B cell (primary cell): ENCODE measurements at places on chromosomes 2 and 18. TPM values are rescaled to one million over a fixed set of nuclear protein-coding genes. Genes with fewer than 3 reads are reported as not detected.

CLIP4 gene
- total RNA-seq = 20.0 and 20.8 TPM in 2 replicates

DPP10 gene
- total RNA-seq = not detected in 2 replicates

DNA sequence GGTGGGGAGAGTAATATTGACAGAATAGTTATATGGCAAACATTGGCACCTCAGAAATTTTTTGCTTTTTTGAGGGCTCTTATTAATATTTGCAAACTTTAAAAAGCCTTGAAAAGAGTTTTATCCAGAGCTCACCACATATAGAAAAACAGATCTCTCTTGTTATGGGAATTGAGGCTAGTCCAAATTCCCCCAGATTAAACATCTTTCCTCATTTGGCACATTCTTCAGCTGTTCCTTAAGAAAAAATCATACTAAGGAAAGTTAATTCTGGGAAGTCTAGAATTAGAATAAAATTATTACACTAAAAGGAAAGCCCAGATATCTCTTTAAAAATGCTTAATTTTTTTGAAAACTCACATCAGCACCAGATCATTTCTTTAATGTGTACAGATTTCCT is 5.6 kb downstream of the TFPI start:
- no peak for DNase-seq

GRCh38 chr2:86211796-86212188 is 12.5 kb downstream of the MRPL35 start:
- no peak for DNase-seq

- no peak for DNase-seq
Observed at GRCh38 chr2:189862751-189863150, 78.5 kb downstream of the PMS1 start.

DNA sequence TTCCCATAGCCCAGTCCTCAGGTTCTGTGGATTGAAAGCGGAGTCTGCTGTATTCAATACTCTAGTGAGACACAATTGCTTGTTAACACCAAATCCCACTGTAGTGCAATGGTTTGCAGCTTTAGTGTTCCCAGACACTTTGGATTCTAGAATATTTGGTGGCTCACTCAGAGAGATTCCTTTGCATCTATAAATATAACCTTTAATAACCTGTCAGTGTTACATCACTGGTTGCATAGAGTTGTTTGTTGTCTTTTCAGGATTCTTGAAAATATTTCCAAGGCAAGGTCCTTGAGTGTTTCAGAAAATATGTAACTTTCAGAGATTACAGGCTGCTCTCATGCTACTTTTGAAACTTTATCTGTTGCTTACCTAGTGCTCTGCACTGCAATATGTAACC is 157.5 kb downstream of the ZEB2 start:
- no peak for DNase-seq

- no peak for DNase-seq
Observed at GRCh38 chr2:201149064-201149820, 33.3 kb downstream of the CFLAR start.

- DNase-seq = no peak
Observed at GRCh38 chr2:239142806-239143205, 258.0 kb downstream of the HDAC4 start.

- DNase-seq = no peak
Observed at GRCh38 chr2:37441055-37441454, 96.6 kb downstream of the QPCT start.

GRCh38 chr18:56068701-56069100 is 480.7 kb upstream of the TCF4 start:
- no peak for DNase-seq

- DNase-seq = no peak
Observed at GRCh38 chr18:42807887-42808286, 307.6 kb downstream of the RIT2 start.

- no peak for DNase-seq
Observed at GRCh38 chr2:120910164-120910563, 174.5 kb downstream of the GLI2 start.

GRCh38 chr2:240464514-240465241 is 29.2 kb downstream of the GPC1 start:
- no peak for DNase-seq
